ENCODE measurements at places on chromosomes 2 and 18. TPM values are rescaled to one million over a fixed set of nuclear protein-coding genes. Genes with fewer than 3 reads are reported as not detected.

The LIPG gene
- 0.10 TPM for total RNA-seq

The ALK gene
- not detected for total RNA-seq

The UXS1 gene
- 58.2 TPM for total RNA-seq

The PPIG gene
- 44.9 TPM for total RNA-seq

The HAAO gene
- not detected for total RNA-seq

The SP5 gene
- not detected for total RNA-seq

The HJURP gene
- 87.6 TPM for total RNA-seq

The L3MBTL4 gene
- not detected for total RNA-seq

The KCNE4 gene
- 1.2 TPM for total RNA-seq

The ELOA2 gene
- total RNA-seq: not detected

The TRIM43B gene
- not detected for total RNA-seq

The FMNL2 gene
- 37.7 TPM for total RNA-seq

The MPP4 gene
- total RNA-seq: 0.08 TPM

The SP110 gene
- 6.8 TPM for total RNA-seq

The RAB17 gene
- total RNA-seq: 0.10 TPM

The TLK1 gene
- 28.5 TPM for total RNA-seq

The C2orf78 gene
- not detected for total RNA-seq

The KLHL30 gene
- total RNA-seq: 0.11 TPM

The HOXD13 gene
- 0.24 TPM for total RNA-seq

The SLC5A7 gene
- total RNA-seq: not detected

The TTC27 gene
- 28.6 TPM for total RNA-seq

The RPE gene
- 68.6 TPM for total RNA-seq

The SKOR2 gene
- total RNA-seq: not detected

The DRC1 gene
- total RNA-seq: 0.29 TPM

The GATA6 gene
- 2.2 TPM for total RNA-seq

The GALNT3 gene
- not detected for total RNA-seq

The GGCX gene
- total RNA-seq: 44.3 TPM

The LYPD6 gene
- 0.06 TPM for total RNA-seq

The NPHP1 gene
- total RNA-seq: 7.2 TPM

The DSEL gene
- total RNA-seq: 0.40 TPM

The CPO gene
- total RNA-seq: not detected

The HTR2B gene
- total RNA-seq: 0.07 TPM

The COBLL1 gene
- total RNA-seq: 3.8 TPM

The KLF11 gene
- total RNA-seq: 4.9 TPM

The IL1A gene
- total RNA-seq: 0.05 TPM

The TRIM54 gene
- 0.44 TPM for total RNA-seq

The HDHD2 gene
- total RNA-seq: 10.0 TPM

The CRYGD gene
- not detected for total RNA-seq

The DSC2 gene
- total RNA-seq: 1.5 TPM

The NDC80 gene
- total RNA-seq: 16.5 TPM

The IL1RN gene
- 0.43 TPM for total RNA-seq

The PPP1R1C gene
- total RNA-seq: 2.0 TPM

The TMEFF2 gene
- 0.29 TPM for total RNA-seq

Measured in A549 treated with DMSO at 1 μM for 4 hours (cell line).